Retina (tissue), 1 donor: ENCODE measurements at places on chromosomes 12 and 14.
A peak's percentile ranks its signal among the peaks of the same experiment; 100 is the strongest.

DNA sequence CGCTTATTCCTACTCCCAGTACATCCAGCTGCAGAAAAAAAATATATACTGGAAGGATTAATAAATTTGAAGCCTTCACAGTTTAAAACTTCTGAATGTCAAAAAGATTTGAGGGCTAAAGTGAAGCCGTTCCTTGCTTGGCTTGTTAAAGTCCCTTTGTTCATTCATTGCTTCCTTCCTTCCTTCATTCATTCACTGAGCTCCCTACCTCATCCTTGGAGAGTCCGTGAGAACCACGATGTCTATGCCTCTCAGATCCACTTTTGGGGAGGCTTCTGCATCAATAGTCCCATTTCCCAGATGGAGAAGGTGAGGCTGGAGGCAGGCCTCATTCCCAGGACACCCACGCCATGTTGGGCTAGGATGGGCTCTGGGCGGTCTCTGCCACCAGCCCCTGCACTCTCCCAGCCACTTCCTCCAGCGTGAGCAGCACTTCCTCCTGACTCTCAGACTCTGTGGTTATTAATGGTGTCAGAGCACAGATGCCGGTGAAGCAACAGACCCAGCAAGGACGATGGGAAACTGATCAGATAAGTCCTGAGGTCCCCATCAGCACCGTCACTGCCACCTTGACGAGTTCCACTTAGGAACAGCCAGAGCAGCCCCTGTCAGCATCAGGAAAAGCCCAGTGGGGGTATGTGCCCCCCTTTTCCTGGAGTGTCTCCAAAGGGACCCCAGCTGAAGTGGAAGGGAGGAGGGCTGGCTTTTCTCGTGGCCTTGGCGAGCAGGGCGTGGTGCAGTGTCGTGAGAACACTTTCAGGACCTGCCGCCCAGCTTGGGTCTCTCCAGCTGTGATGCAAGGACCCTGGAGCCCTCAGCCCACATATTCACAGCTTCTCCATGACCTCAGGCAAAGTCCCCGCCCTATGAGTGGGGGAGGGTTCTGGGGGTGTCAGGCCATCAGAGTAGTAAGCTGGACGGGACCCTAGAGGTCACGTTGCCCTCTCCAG, 21.2 kb downstream of the ASB2 start:
- no peak for DNase-seq

- DNase-seq: no peak
Observed at GRCh38 chr14:22597771-22598098, 365 bp upstream of the ABHD4 start.

DNA sequence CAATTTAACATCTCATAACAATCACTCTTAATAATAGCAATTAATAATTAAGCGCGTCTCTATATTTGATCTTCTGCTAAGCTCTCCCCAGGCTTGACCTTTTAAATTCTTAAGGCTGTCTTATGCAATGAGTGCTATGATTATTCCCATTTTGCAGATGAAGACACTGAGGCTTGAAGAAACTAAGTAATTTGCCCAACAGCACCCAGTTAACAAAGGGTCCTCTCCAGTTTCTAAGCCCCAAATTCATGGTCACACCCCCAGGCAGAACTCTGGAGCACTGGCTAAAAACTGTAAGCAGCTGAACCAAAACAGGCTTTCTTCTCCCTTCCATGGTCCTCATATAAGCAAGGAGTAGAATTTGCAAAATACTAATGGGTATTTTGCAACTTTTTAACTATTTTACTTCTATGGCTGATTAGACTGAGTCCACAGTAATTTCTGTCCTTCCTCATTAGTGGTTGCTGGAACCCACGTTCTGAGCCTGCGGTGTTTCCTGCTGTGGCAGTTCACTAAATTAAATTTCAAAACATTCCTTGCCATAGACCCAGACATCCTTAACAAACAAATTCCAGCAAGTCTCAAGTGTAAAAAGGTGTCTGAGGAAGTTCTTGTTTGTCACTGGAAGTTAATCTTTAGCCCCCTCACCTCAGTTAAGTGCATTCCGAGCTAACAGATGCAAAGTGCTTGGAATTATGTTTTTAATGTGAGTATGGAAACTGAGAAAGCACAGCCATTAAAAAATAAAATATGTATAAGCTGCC, 76.5 kb downstream of the TMEM132D start:
- DNase-seq: no peak

- DNase-seq: no peak
Observed at GRCh38 chr14:31297701-31298344, 90.2 kb upstream of the HECTD1 start.

DNA sequence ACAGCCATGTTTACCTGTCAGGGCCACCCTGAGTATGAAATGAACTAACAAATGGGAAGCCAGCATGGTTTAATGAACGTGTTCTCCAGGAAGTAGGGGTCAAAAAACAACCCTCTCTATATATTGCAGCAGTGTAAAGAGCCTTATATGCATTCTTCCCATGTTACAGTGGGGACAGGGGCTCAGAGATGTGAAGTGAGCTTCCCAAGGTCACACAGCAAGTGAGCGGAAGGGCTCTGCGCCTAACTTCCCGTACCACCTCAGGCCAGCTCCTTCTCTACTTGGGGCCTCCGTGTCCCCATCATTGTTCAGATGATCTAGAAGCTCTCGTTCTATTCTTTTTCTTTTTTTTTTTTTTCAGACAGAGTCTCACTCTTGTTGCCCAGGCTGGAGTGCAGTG, 105.1 kb upstream of the MAP1LC3B2 start:
- DNase-seq: no peak

- no peak for DNase-seq
Observed at GRCh38 chr12:42446761-42447160, 120.8 kb downstream of the PPHLN1 start.

GRCh38 chr14:47332939-47333338, 342.5 kb downstream of the MDGA2 start:
- DNase-seq: no peak

DNA sequence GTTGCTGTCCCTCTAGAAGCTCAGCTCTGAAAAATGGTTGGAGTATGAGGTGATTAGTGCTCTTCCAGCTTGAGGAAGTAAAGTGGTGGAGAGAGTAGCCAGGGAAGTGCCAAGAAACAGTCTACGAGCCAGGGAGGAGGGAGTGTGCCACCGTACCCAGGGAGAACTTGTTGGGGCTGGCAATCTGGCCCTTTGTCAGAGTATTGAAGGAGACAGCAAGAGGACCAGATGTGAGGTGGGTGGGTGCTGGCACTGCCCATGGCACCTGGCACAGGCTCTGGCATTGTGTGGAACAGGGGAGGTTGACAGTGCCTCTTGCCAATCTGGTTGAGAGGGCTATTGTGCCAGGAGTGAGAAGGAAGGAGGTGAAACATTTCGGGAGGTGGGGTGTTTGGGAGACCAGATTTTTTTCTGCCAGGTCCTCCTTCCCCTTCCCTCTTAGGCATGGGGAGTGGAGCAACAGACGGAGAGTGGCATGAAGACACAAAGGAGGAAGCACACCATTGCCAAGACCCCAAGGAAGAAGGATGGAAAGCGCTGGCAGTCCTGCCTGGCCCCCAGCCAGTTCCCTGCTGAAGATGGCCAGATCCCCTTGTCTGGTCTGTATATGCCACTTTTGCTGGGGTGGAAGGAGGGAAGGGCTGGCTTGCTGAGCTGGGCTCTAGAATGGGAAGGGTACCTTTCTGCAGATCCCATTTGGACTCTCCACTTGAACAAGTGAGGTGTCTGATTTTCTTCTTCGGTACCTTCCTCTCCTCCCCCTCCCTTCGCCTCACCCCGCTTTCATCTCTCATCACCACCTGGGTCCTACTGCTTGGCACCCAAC, 37.5 kb downstream of the ZFHX2 start:
- no peak for DNase-seq

- DNase-seq: no peak
Observed at GRCh38 chr12:2553388-2554126, 241.2 kb upstream of the FKBP4 start.

DNA sequence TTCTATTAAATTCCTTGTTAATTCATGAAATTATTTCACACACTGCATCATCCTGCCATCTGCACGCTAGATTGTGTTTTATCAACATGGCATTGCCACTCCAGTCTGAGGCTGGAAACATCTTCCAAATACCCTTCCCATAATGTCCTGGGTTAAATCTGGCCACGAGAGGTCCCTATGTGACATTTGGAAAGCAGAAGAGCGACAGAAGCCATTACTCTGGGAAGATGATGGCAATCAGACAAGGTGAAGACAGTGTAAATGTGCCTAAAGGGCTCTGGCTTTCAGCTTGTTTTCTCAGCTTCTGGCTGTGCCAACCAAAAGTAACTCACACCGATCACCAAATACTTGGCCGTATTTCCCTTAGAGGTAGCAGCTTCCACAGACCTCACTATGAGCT, 144.8 kb downstream of the CAPZA3 start:
- no peak for DNase-seq

DNA sequence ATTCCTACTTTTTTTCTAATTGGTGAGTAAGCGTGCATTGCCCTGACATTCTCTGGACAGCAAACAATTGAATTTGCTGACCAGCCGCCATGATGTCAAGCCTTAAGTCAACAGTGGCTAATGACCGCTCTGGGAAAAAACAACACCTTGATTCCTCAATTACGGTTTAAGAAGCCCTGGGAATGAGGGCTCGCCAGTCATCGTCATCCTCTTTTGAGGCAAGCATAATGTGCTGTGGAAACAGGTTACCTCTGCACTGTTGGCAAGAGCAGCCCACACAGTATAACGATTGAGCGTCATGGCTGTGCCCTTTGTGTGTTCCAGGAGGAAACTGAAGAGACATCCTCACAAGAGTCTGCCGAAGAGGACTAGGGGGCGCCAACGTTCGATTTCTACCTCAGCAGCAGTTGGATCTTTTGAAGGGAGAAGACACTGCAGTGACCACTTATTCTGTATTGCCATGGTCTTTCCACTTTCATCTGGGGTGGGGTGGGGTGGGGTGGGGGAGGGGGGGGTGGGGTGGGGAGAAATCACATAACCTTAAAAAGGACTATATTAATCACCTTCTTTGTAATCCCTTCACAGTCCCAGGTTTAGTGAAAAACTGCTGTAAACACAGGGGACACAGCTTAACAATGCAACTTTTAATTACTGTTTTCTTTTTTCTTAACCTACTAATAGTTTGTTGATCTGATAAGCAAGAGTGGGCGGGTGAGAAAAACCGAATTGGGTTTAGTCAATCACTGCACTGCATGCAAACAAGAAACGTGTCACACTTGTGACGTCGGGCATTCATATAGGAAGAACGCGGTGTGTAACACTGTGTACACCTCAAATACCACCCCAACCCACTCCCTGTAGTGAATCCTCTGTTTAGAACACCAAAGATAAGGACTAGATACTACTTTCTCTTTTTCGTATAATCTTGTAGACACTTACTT, 138.9 kb downstream of the HMGA2 start:
- peak; percentile 34 for DNase-seq

DNA sequence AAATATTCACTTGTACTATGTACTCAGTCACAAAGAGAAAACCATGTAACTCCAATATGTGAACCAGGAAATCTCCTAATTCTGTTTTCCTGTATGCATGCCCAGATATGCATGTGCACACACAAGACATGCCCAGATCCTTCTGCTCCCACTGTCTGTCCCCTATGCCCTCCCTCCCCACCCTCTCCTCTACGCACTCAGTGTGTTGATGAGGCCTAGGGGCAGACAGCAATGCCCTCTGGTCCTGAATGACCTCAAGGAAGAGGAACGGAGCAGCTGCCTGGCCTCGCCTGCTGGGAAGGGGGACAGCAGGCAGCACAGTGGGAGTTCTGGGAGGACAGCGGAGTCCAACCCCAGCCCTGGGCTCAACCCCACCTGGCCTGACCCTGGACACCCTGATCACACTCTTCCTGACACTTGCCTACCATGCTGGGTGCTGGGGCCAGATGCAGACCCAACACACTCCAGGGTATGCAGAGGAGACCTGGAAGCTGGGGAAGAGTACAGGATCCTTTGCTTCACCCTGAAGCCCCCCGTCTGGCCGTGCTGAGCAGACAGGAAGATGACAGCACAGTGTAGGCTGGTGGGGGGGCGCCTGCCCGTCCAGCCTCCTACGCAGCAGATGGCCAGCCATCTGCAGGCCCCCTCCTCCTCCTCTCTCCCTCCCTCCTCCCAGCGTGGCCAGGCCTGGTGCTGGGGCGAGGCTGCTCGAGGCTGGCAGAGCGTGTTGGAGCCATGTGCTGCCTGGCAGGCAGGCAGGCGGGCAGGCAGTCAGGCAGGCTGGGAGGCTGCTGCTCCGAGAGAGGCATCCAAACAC, 106.6 kb upstream of the NCOR2 start:
- peak; percentile 79 for DNase-seq

DNA sequence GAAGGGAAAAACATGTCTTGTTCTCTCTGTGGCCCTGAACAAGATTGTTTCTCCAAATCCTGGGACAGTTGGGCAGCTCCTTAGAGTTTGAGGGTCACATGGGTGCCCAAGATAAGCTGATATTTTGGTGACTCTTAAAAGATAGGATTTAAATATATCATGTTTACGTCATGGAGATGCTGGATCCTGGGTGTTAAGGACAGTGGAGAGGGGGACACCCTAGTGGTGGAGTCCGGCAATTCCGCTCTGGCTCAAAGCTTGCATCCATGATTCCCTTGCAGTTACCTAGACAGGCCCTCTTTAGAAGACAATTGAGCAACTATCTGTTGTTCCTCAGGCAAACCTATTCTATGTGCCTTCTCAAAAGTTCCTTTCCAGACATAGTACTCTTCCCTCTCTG, 101.8 kb downstream of the CMKLR1 start:
- DNase-seq: no peak

DNA sequence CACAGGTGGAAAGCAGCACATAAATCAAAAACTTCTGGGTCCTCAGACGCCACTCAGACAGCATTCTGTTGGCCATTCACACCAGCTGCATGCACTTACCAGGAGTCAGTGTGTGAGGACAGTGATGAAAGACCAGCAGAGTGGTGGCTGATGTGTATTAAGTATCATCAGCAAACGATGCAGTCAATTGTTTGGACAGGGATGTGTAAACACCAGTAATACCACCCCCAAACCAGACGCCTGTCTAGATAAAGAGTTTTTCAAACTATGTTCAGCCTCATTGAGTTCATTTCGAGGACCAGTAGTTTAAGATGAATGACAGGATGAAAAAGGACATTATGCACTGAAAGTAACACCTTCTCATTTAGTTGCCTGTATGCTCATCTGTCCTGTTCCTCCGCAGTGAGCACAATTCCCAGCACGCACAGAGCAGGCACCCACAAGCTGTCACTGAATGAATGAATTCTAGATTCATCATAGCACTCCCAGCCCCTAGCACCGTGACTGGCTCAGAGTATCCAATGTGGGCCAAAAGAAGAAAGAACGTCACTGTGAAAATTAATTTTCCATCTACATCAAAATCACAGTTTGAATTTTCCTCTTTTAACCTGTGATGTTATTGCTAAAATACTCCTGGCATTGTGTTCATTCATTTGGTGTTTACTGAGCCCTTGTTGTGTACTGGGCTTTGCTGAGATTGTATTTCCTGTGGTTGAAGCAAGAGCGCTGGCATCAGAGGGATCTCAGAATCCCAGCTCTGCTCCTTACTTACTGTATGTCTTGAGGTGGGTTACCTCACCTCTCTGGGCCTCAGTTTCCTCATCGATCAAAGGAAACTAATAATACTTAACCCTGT, 124.8 kb upstream of the NOS1 start:
- no peak for DNase-seq

- DNase-seq: no peak
Observed at GRCh38 chr12:123906711-123907420, 65.8 kb downstream of the CCDC92 start.
